ENCODE measurements at places on chromosomes 16 and 17.

- no peak for DNase-seq
These were observed 96.9 kb upstream of the ZNF750 start for GRCh38 chr17:82936768-82937171.

GRCh38 chr16:85256190-85256739, 144.0 kb upstream of the CIBAR2 start:
- no peak for DNase-seq

DNA sequence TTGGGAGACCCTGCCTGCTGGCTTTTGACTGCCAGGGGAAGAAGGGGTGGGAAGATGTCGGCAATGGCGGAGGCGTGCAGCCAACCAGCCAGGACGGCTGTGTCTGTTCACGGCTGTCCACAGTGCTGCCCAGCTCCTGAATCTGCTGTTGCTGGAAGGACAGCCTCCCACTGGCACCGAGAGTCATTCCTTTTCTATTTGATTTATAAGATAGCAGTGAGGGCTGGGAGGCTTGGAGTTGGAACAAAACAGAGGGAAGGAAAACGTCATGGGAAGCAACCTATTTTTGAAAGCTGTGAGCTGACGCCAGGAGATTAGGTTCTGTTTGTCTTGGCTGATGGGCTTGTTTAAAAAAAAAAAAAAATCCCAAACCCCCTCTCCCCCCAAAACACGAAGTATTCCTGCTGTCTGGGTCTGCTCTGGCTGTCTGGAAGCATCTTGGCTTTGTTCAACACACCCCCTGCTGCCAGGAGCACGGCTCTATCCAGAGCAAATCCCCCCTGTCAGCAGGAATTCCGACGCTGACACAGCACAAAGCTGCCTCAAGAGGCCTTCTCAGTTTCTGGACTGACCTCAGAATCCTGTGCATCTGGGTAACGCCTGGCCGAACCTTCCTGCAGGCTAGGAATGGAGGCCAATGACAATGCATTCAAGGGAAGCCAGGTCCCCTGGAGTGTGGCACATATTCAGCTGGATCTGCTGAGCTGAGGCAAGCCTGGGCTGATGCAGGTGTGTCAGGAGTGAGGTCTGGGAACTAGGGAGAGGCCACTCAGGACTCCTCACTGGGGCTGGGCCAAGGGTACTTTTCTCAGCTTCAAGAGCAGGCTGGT, 41.0 kb upstream of the SREBF1 start:
- DNase-seq: no peak

- peak; percentile 94 for DNase-seq
These were observed 99.8 kb upstream of the CDH5 start for GRCh38 chr16:66266436-66267291.

DNA sequence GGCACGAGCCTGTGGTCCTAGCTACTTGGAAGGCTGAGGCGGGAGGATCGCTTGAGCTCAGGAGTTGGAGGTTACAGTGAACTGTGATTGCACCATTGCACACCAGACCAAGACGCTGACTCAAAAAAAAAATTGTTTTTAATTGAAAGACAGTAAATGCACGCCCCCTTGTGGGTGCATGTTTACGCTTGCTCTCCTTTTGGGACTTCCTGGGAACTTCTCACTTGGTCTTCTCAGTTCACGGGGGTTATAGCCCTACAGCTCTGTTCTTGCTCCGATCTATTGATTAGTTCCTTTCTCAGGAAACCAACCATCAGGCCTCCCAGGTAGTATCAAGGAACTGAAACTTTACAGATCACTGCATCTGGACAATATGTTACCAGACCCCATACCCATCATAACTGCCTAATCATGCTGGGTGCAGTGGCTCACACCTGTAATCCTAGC, 14.2 kb upstream of the RIPOR1 start:
- peak; percentile 79 for DNase-seq

GRCh38 chr17:20954794-20955193, 88.0 kb downstream of the USP22 start:
- no peak for DNase-seq

DNA sequence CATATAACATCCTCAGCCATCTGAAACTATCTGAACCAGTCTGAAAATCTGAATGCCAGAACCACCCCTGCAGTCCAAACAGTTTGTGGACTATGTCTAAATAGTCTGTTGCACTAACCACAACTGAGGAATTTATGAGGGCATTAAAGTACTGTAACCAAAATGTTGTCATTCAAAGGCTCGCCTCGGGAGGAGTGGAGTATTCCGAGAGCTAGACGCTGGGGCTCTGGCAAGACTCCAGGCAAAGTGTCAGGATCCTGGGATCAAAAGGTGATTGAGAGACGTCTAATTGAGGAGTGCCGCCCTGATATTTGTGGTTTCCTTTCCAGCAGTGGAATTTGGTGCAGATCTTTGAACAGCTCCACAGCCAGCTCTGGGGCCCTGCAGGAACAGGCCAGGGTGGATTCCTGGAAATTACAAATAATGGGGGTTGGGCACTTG, 142.9 kb upstream of the MYOCD start:
- peak; percentile 24 for DNase-seq

GRCh38 chr17:1267471-1267943, 2.7 kb upstream of the BHLHA9 start:
- peak; percentile 37 for DNase-seq

Data from RPMI7951 (cell line).